HFFc6 (cell line): ENCODE measurements at places on chromosomes 16 and 17.

GRCh38 chr17:49898366-49899190, 50.7 kb upstream of the TAC4 start:
- no peak for DNase-seq

GRCh38 chr16:82987767-82988166, 361.0 kb downstream of the CDH13 start:
- no peak for DNase-seq

GRCh38 chr17:59464246-59464645, 101.2 kb upstream of the DHX40 start:
- DNase-seq: no peak

- DNase-seq: no peak
Observed at GRCh38 chr17:57037411-57037810, 47.6 kb upstream of the AKAP1 start.

- no peak for DNase-seq
Observed at GRCh38 chr16:10067406-10067805, 114.8 kb downstream of the GRIN2A start.

GRCh38 chr17:45791935-45792334, 7.8 kb downstream of the CRHR1 start:
- DNase-seq: no peak

DNA sequence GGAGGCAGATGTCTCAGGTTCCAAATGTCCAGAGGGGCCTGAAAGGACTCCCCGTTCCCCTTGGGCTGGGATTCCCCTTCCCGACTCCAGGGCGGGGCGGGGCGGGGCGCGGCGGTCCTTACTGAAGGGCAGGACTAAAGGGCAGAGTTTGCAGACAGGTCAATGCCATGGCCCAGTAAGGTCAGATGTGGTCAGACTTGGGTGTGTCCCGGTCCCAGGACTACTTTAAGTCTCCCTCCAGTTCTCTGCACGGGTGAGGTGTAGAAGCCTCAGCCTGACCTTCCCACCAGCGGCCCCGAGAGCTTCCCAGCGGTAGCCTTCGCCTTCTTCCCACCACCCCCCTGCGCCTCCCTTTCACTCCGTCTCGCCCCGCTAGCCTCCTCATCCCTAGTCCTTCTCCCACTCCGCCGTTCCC, 532 bp downstream of the KDM6B start:
- no peak for DNase-seq

GRCh38 chr17:82568997-82569393, 49.5 kb downstream of the FOXK2 start:
- no peak for DNase-seq

DNA sequence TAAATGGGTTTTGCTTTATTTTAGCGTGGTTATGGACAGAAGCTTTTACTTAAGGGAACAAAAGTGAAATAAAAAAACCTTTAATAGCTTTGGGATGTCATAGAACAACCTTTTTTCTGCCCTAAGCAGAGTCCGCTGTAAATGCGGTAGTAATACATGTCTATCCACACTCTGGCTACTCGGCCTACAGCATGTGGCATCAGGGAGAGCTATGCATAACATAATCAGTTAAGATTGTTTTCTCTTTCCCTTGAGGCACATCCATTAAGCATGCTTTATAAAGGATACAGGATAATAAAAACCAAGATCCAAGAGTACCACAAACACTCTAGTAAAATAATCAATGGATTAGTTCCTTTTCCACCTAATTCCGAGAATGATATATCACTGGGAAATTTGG, 10.3 kb downstream of the RPGRIP1L start:
- DNase-seq: no peak

GRCh38 chr17:18956581-18956980, 4.6 kb downstream of the SLC5A10 start:
- DNase-seq: no peak

- DNase-seq: peak; percentile 29
Observed at GRCh38 chr17:29588562-29589411, 661 bp downstream of the GIT1 start.

GRCh38 chr17:63578769-63579111, 22.0 kb upstream of the TACO1 start:
- no peak for DNase-seq

DNA sequence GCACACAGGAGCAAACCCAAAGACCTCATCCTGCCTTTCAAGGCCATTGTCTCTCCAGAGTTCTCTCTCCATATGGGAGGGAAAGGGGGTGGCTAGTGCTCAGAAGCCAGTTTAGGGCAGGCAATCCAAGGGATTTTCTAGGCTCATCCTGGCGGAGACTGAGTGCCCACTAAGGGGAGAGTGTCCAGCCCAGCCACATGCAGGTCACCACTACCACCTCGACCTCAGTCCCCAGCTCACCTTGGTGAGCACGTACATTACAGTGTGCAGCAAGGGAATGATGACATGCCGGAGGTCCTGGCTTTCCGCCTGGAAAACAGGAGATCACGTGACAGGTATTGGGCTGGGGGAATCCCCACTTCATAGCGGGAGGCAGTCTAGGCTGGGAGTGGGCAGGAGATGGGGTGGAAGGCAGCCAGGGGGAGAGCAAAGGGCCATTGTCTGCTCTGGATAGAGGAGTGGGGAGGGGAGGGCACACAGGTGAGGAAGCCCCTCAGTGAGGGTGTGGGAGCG, 29.9 kb downstream of the PIK3R6 start:
- no peak for DNase-seq

- DNase-seq: no peak
Observed at GRCh38 chr16:49332589-49333258, 40.9 kb upstream of the C16orf78 start.

- peak; percentile 20 for DNase-seq
Observed at GRCh38 chr17:2227025-2227699, 76.4 kb downstream of the SMG6 start.

GRCh38 chr17:82053130-82053529, 1.4 kb downstream of the GPS1 start:
- no peak for DNase-seq

DNA sequence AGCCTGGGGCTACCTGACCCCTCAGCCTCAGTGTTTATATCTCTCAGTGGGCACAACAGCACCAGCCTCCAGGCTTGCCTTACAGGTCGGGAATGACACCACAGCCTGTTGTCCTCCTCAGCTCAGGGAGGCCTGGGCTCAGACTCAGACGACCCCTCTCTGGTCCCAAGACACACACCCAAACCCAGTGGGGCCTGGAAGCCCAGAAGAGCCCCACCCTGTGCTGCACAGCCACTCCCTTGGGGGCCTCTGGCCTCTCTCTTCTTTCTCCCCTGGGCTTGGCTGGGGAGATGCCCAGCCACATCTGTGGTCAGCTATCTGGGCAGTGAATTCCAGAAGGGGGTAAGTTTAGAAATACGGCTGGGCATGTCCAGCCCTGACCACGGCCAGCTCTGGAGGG, 2.4 kb downstream of the NATD1 start:
- DNase-seq: no peak

DNA sequence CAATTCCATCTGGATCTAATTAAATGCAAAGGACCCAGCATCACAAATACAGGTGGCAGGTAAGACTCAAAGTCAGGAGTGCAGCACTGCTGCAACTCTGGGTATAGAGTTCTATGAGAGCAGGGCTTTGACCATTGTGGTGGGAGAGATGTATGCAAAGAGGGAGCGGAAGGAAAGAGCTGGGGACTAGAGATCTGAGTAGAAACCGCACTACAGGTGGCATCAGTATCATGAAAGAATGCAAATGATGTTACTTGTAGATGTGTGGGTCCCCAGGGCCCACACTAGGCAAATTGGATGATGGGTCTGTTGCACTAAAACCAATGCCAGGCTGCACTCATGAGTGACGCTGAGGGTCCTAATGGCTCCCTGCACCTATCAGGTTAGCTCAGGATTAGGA, 287.1 kb upstream of the ASIC2 start:
- DNase-seq: no peak

- no peak for DNase-seq
Observed at GRCh38 chr16:1014771-1015495, 33.4 kb downstream of the SOX8 start.

GRCh38 chr16:8158051-8158450, 432.3 kb downstream of the TMEM114 start:
- DNase-seq: no peak

DNA sequence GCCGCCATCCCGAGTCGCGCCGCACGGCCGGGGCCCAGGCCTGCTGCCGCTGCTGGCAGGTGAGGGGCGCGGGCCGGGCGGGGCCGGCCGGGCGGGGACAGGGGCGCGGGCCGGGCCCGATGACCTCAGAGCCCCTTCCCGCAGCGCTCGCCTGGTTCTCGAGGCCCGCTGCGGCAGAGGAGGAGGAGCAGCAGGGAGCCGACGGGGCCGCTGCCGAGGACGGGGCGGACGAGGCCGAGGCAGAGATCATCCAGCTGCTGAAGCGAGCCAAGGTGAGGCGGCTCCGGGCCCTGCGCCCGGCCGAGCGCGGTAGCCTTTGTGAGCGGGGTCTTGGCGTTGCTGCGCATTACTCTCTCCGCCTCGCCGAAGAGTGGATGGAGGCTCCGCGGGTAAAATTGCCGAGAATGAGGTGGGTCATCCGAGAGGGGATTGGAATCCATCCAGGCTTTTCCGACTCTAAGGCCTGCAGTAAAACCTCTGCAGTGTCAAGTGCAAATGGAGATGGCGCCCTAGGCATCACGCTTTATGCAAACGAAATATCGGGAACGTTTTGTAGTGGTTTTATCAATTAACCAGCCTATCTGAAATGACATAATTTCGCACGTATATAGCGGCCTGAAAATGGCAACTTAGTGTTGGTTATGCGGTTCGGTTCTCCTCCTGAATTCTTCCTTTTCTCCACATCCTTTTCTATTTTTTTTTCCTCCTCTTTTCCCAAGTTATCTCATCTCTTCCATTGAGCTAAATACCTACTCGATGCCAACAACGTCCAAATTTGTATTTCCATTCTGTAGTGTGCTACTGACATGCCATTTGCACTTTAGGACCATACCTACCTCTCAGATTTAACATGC, 577 bp downstream of the TTC19 start:
- DNase-seq: peak; percentile 17

DNA sequence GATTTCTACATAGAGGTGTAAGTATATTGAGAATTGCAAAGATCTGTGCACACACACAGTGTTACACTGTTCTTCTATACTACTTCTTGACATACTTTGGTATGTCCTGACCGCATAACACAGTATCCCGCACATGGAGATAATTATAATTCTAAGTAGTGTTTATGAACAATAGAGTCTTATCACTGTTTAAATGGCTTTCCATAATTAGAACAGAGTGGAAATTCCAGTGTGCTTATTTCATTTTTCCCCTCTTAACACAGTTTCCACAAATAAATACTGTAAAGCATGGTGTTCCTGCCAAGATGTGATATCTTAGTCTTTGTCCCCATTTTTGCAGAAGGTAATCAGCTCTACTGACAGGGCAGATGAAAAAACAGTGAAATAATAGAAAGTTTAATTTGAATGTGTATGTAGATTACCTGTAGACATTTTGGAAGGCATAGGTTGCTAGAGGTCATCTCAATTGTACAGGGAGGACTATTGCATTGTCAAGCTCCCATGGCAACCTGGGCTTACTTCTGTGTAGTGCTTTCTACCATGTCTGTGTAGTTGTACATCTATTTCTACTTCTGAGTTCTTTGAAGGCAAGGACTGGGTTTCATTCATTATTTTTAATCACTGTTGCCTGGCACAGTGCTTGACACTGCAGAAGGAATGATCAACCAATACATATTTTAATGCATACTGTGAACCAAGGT, 10.1 kb upstream of the KRT28 start:
- DNase-seq: no peak

- DNase-seq: no peak
Observed at GRCh38 chr17:2511138-2511461, 588 bp downstream of the METTL16 start.

GRCh38 chr16:9091867-9092281, 430 bp downstream of the HAPSTR1 start:
- DNase-seq: no peak

DNA sequence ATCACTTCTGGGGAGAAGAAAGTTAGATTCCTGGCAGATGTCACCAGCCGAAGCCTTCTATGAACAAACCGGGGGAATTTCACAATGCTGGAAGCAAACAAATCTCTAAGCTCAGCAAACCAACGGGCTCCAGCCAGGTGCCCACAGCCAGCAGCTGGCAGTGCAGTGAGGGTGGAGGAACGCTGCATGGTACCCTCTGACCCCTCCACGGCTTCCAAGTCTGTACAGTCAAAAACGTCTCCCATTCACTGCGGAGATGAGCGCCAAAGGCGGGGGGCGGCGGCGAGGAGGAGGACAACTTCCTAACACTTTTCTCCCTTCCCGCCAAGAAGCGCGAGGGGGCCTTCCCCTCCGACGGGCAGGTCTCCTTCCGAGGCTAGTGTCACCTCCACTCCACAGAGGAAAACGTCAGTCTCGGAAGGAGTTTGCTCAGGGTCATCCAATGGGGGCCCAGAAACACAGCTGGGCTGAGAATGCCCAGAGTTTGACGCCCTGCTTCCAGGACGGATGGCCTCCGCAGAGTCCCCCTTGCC, 924 bp downstream of the ZNF598 start:
- no peak for DNase-seq

DNA sequence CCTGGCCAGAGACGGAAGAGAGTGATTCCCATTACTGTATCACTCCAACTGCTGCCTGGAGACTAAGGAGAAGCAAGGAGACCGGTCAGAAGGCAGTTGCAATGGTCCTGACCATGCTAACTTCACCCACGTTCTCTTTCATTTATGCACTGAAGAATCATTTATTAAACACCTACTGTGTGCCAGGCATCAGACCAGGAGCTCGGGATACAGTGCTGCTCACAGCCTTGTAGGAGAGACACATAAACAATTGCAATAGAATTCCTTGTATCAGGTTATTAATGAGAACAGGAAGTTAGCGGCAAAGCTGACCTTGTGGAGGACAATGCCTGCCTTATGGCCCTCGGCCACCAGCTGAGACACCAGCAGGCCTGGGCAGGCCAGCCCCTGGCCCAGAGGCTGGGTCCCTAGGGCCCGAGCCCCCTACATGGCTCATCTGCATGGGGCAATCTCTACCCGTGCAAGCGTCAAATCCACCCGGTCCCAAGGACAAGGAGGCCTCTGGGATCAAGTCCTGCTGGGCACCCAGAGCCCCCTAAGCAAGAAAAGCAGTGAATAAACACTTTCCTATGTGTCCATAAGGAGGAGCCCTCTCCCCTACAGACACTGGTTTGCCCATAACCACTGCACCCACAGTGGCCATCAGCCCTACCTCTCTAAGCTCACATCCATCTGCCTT, 8.6 kb upstream of the ENPP7 start:
- DNase-seq: peak; percentile 11

- peak; percentile 80 for DNase-seq
Observed at GRCh38 chr16:11916524-11917285, 949 bp upstream of the GSPT1 start.

- peak; percentile 54 for DNase-seq
Observed at GRCh38 chr16:51152691-51153576, 1.9 kb upstream of the SALL1 start.

DNA sequence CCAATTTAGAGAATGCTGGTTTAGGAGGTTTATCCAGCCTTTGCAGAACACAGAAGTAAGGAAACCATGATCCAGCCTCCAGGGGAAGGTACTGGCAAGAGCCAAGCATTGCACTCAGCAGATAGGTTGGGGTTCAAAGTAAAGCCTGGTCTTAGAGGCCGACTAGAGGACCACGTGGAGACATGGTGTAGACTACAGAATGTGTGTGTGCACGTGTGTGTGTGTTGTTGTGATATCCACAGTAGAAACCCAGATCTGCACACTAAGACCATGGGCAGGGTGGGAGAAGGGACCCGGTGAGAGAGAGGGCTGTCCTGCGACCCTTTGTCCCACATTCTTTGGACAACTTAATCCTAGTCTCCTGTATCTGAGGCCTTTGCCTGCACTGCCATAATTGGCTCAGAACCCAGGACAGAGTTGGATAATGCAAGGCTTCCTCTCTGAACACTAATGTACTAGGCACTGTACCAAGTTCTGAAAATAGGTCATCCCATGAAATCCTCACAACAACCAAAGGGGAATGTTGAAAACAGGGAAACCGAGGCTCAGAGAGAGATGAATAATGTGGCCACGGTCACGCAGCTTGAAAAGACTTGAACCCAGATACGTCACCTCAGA, 325.1 kb upstream of the HSBP1 start:
- DNase-seq: no peak
